ENCODE measurements at places on chromosomes 3 and 15. TPM values are rescaled to one million over a fixed set of nuclear protein-coding genes. Genes with fewer than 3 reads are reported as not detected.

The ANKRD63 gene
- not detected for total RNA-seq

DNA sequence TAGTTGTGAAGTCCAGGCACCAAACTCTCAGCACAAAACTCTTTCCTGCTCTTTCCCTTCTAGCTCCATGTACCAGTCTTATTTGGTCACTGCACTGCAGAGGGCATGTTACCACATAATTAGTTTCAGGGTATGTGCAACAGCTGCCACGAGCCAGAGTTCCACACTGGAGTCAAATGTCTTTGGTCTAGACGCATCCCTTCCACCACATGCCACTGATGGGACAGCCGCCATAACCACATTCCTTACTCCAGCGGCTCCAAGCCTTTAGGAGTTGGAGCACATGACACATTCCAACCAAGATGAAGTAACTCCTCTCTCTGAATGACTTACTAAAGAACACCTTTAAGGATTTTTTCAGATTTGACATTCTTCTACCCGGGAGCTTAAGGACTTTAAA is 153.4 kb downstream of the ERC2 start:
- DNase-seq: no peak

- no peak for DNase-seq
Measured at GRCh38 chr3:23840521-23840920, 34.8 kb downstream of the UBE2E1 start.

DNA sequence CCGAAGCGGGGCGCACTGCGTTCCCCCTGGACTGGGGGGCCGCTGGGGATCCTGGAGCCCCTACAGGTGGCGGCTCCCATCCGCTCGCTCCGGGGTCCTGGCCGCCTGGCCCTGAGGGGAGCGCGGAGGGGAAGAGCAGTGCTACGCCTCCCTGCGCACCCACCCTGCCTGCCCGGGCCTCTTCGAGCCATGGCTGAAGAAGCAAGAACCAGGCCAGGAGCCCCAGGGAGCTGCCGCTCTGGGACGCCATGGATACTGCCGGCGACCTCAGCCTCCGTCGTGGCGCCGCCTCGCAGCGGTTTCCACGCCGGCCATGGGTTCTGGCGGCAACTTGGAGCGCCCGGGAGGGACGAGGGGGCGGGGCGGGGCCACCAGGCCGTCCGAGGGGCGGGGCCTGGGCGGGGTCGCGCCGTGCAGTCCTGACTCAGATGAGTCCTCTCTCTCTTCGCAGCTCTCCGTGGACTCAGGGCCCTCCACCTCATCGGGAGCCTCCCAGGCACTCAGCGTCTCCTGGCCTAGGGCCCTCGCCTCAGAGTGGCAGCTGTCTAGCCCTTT is 50.9 kb downstream of the MYL3 start:
- no peak for DNase-seq

DNA sequence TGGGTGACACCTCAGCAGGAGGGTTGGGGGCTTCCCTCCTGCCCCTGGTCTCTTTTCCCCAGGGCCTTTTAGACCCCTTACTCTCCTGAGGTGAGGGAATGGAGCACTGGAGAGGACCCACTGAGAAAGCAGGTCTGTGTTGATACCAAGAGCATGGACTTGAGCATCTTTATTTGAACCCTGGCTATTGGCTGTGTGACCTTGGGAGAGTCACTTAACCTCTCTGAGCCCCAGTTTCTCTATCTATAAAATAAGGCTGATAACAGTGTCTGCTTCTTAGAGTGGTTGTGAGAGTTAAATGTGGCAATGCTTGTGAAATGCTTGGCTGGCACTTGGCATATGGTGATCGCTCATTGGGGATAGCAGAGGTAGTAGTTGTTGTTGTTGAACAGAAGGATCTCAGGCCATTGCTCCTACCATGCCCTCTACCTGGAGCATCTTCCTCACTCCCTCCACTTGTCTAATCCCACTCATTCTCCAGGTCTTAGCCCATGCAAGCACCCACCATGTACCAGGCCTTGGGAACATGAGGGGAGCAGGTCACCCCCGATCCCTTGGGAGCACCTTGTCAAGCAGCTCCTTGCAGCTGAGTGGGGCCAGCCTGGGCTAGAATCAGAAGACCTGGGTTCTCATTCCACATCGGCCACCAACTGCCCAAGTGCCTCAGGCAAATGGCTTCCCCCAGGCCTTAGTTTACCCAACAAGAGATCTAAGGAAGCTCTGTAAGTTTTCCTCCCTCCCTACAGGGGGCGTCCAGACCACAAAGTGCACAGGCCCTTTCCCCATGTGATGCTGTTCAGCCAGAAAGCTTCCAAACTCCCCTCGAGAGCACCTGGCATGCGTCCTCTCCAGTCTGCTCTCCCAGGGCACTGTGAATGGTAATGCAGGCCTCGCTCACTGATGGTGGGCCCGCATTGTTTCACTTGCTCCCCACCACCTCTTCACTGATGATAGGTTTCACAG is 96.7 kb downstream of the LSM3 start:
- no peak for DNase-seq
